NCI-H345 (cell line): ENCODE measurements at places on chromosomes 5 and 9.

DNA sequence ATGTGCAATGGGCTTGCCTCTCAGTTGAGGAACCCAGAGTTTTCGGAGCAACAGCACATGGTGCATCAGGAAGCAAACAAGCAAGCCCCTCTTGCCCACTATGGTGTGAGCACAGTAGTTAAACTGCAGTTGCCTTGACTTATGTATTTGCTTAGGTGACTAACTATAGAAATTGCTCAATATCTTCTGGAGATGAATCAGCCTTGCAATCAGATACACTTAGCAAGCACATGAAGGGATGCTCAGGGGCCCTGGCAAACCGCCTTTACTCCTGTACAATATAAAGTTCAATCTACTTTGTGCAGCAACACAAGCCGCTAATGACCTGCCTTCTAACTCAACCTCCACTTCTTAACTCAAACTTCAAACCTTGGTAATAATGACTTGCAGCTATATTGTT is 581.7 kb upstream of the RIOK2 start:
- no peak for DNase-seq

DNA sequence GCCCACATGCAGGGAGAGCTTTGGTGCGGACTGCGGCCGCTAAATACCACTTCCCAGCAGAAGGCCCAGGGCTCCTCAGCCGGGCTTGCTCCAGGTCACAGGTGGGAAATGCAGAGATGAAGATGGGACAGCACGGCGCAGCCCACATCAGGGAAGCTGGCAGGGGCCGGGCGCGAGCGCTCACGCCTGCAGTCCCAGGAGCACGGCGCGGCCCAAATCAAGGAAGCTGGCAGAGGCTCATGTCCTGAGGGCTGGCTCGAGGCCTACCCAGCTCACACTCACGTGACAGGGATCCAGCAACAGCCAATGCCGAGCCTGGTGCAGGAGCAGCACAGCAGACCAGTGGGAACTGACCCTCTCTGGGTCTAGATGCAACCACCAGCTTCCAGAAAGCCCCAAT is 16.3 kb downstream of the LPCAT1 start:
- DNase-seq, result no peak

GRCh38 chr9:69744688-69745380 is 15.0 kb downstream of the PTAR1 start:
- DNase-seq, result no peak

DNA sequence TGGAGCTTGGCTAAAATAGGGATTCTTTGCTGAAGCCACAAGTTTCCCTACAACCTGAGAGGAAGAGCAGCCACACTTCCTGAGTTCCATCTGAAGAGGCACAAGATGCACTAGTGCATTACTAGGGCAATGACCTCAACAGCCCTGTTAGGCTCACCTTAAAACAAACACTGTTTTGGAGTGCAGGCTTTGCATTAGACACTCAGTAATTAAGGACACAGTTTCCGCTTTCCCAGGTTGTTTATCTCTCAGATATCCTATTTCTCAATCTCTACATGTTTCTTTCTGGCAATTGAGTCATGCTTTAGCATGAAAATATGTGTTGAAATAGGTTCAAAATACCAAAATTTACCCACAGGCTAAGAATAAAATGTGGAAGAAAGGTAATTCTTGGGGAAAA is 34.2 kb downstream of the EMB start:
- DNase-seq, result no peak

GRCh38 chr5:150300496-150301169 is 2.1 kb downstream of the ARSI start:
- DNase-seq, result no peak

- DNase-seq, result no peak
Observed at GRCh38 chr5:139458580-139459407, 3.7 kb downstream of the ECSCR start.

DNA sequence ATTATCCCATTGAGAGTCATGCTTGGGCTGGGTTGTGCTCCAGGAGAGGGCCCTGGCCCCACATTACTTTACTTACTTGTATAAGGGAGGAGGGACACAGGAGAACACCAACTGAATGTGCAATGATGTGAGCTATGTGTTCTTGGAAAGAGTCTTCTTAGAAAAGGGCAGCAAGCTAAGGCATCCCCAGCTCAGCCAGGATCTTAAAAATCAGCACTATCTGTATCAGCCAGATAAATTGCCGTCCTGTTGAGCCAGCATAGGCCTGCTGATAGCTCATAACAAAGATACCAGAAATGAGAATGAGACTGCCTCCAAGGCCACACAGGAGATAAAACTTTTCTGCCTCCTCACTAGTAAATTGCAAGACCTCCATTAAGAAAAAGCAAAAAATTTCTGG is 357.5 kb downstream of the CAAP1 start:
- no peak for DNase-seq

DNA sequence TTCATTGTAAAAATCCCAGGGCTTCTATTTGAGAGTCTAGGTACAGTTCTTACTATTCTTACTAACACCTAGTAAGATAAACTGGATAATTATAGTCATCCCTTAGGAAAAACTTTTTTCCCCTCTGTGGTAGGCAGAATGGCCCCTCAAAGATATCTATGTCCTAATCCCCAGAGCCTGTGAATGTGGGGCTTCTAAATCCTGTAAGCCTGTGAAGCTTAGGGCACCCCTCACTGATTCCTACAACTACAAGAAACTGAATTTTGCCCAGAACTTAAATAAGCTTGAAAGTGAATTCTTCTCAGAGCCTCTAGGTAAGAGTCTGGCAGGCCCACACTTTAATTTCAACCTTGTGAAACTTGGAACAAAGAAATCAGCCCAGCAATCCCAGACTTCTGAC is 130.1 kb upstream of the ACOT12 start:
- no peak for DNase-seq

DNA sequence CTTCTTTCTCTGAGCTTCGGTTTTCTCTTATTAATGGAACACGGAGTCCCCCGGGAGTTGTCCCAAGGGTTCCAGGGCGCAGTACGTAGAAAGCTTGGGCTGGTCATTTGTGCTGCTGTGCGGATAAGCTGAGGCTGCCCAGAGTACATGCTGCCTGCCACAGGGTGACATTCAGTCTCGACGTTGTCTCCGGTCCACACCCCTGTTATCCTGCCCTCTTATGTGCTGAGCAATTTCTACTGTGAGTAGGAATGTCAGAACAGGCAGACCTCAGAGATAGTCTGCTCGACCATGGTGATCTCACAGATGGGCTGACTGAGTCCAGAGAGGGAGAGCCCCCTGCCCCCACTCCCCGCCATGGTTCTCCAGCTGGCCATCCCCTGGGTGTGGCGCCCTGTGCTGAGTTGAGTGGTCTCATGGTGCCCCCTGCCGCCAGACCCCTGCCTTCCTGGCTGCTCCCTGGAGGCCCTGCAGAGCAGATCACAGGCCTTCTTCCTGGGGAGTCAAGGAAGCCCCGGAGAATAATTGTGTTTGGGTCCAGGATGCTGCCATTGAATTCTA is 124.0 kb downstream of the RGS3 start:
- no peak for DNase-seq

DNA sequence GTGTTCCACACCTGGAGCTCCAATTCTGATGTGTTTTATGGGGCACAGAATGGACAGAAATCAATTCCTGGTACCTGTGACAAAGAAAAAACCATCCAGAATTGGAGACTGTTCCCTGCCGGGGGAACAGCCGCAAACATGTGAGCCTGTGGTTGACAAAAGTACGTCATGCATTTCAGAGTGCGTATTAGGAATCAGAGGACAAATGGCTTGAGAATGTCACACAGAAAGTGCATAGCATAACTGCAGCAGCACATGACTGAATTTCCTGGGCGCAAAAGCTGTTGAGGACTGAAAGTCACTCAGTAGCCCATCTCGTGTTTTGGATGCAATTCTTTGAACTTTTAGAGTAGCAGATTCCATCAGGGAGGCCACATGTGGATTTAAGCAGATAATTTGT is 85.1 kb downstream of the TRIO start:
- no peak for DNase-seq

GRCh38 chr9:114216976-114217375 is 61.6 kb downstream of the COL27A1 start:
- DNase-seq, result no peak

DNA sequence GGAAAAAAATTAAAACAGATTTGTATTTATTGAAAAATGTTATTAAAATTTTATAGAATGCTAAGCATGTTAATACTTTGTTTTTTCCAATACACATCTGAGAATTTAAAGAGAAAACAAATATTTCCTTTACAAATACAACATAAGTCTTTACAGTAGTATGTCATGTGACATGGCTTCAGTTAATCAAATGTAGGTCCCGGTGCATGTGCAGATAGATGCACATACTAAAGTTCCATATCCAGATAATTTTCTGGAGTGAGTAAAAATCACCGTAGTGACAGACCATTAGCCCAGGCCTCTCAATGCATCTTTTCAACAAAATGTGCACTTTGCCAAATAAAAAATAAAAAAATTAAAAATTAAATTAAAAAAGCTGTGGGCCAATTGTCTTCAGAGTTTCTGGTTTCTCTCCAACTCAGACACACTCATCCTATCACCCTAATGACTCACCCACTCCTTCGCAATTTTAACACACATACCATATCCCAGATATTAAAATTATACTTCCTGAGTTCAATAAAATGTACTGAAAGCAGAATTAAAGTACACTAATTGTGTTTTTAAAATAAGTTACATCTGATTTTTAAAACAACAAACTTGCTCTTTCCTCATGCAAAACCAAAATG is 508.1 kb downstream of the NR2F1-AS1 start:
- DNase-seq, result no peak
